Stimulated activated CD4-positive, alpha-beta T cell treated with anti-CD3 and anti-CD28 coated beads, TNF-alpha, amount 100 ng/mL, for 4 hours (primary cell): ENCODE measurements at places on chromosomes 5 and 9.
A peak's percentile ranks its signal among the peaks of the same experiment; 100 is the strongest.

DNA sequence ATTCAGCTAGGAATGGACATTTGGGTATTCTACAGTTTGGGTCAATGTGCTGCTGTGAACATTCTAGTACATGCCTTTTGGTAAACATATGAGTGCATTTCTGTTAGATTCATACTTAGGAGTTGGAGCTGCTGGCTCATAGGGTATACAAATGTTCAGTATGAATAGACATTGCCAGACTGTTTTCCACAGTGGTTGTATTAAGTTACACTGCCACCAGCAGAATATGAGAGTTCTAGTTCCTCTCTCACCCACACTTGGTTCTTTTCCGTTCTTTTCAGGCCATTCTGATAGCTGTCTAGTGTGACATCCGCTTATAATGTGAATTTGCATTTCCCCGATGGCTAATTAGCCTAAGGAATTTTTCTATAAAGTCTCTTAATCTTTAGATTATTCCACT is 25.0 kb downstream of the STOM start:
- DNase-seq, result no peak

GRCh38 chr5:68303038-68303738 is 87.6 kb downstream of the PIK3R1 start:
- DNase-seq, result no peak

GRCh38 chr5:36870399-36871040 is 6.0 kb upstream of the NIPBL start:
- DNase-seq, result no peak

DNA sequence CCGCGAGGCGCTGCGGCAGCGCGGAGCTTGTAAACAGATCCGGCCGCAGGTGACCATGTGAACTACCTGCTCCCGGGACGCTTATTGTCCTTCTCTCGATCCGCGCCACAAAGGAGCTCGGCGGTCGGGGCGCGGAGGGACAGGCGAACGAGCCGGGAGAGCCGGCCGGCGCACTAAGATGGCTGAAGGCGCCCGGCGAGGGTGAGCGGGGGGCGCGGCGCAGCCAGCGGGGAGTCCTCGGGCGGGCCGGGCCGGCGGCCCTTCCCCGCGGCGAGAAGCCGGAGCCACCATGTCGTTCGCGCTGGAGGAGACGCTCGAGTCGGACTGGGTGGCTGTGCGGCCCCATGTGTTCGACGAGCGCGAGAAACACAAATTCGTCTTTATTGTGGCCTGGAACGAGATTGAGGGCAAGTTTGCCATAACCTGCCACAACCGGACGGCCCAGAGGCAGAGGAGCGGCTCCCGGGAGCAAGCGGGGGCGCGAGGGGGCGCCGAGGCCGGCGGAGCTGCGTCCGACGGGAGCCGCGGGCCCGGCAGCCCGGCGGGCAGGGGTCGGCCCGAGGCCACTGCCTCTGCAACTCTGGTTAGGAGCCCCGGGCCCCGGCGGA is 535 bp downstream of the JMY start:
- peak; percentile 18 for DNase-seq

- DNase-seq, result no peak
Observed at GRCh38 chr9:74120470-74120869, 376.7 kb upstream of the RORB start.

DNA sequence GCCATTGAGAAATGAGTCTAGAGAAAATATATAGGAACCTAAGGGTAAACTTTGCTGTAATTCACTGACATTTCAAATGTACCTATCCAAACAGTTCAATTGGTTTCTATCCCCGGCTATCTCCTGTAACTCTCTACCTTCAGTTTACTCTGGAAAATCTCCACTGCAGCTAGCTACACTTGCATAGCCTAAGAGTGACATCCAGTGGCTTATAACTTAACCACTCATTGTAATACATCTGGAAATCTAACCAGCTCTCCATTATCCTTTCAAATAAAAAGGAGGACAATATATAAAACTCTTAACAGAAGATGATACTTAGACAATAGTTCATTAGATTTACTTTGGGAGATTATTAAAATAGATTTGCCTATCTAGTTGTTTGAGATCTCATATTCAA is 35.3 kb upstream of the SPDL1 start:
- DNase-seq, result no peak

DNA sequence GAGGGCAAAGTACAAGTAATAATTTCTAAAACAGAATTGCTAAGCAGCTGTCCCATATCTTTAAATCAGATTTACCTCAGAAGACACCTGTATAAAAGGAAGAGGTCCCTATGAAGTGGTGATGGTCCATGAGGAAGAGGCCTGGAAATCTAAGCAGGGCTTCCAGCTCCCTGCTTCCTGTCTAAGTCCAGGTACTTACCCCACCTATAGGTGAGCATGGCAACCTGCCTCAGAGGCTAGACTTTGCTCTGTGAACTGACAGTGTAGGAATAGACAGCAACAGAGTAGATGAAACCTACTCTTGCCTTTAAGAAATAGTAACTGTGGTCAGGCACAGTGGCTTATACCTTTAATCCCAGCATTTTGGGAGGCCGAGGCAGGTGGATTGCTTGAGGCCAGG is 55.8 kb upstream of the ARRDC3 start:
- no peak for DNase-seq

DNA sequence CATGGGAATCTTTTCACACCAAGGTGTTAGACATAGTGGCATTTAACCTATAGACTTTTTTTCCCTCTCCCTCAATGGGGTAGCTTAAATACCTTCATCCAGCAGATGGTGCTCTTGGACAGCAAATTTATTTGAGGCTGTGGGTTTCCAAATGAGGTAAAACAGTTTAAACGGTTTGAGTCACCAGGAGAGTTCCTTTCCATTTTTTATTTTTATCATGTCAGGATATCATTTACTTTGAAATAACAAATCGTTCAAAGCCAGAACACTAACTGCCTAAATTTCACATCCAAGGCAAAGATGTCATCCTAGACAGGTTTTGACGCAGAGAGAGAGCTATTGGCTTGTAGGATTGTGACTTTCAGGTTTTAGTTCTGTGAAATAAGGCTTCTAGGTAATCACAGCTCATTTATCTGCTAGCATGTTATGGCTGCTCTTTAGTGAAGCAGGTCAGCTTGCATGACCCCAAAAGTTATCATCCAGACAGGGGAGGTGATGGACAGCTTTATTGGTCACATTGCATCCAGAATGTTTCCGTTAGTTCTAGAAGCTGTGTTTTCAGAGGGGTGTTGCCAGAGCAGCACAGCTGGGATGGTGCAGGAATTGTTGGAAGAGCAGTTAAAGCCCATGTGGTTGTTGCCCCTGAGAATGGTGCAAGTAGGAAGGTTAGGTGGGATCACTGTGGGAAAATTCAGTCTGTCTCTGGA is 69.8 kb downstream of the KDM4C start:
- no peak for DNase-seq

DNA sequence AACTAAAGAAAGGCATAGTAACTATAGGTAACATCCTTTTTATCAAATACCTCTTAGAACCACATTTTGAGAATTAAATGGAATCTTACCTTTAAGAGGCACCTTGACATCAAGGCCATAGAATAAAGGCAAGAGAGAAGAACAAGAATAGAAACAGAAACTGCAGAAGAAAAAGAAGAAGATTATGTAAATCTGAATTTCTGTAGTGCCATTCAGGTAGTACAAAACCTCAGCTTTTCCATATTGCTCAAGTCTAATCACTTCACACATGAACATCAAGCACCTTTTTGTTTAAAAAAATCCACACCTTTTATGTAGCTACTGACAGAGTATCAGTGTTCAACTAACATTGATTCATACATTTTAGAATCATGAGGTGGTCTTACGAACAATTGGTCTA is 91.8 kb upstream of the DPYSL3 start:
- DNase-seq, result no peak

DNA sequence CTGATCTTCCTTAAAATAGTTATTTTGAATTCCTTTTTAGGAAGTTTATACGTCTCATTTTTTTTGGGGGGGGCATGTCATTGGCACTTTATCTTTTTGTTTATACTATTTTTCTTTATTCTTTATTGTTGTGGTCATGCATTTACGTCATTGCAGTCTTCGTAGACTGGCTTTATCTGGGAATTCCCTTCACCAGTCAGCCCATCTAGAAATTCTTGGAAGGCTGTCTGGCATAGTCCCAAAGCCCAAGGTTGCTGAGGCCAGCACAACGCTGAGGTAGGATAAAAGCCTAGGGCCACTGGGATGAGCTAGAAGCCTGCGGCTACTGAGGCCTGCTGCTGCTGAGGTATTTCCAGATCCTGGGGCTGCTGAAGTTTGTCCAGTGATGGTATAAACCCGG is 121.5 kb downstream of the ISOC1 start:
- no peak for DNase-seq

DNA sequence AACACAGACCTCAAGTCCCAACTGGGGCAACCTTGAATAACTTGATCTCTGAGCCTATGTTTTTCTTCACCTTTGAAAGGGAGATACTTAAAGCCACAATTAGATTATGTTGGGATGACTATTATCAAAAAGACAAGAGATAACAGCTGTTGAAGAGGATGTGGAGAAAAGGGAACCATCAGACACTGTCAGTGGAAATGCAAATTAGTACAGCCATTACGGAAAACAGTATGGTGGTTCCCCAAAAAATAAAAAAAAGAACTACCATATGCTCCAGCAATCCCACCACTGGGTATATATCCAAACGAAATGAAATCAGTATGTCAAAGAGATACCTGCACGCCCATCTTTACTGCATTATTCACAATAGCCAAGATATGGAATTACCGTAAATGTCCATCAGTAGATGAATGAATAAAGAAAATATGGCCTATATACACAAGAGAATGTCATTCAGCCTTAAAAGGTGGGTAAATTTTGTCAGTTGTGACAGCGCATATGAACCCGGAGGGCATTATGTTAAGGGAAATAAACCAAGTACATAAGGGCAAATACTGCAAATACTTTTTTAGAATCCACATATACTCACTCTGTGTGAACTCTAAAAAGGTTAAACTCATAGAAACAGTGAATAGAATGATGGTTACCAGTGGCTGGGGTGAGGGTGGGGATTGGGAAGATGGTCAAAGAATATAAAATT is 12.7 kb downstream of the FAT2 start:
- DNase-seq, result no peak

DNA sequence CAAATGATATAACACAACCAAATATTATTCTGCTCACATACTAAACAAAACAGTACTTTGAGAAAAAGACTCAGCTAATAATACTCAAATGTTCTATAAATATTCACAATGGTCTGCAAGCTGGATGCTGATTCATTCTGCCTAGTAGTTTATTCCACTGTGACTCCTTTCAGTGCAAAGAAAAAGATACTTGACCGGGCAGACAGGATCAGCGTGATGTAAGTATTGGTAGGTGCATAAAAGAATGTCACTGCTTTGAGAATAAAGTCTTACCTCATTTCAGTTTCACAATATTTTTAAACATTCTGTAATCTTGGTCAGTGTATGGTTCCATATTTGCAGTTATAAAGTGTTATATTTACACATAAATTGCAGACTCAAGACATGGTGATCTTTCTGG is 223.0 kb upstream of the NUDT12 start:
- no peak for DNase-seq

GRCh38 chr9:7963026-7963425 is 163.4 kb upstream of the DMAC1 start:
- no peak for DNase-seq

DNA sequence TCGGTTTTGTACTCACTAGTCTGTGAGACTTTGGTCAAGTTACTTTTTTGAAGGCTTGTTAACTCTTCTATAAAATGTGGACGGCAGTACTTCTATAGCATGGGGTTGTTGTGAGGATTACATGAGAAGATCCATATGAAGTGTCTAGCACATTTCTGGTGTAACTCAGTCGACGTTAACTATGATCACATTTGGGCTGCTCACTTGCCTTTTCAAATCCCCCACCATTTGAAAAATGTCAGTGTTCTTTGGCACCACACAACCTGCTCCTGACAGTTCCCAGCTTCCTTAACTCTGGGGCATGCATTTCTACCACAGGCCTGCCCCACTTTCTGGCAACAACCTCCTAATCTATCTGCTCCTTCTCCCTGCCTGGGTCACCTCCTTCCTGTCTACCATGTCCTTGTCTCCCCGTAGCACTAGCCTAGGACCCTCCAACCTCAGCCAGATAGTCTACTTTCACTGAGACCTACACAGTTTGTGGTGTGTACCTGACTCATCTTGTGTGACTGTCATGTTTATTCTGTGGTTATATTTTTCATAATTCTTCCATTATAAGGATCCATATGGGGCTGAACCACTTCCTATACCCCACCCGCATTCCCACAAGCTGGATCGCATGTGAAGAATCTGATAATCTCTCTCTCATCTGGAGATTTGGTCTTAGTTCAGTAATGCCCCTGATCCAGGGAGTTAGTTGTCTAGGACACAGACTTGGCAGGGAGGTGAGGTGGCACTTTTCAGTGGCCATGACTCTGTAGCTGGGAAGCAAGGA is 30.2 kb upstream of the BASP1 start:
- no peak for DNase-seq

- no peak for DNase-seq
Observed at GRCh38 chr5:135477613-135478066, 25.5 kb upstream of the TIFAB start.

- DNase-seq, result no peak
Observed at GRCh38 chr9:123599781-123600180, 243.8 kb downstream of the CRB2 start.

- DNase-seq, result no peak
Observed at GRCh38 chr5:173786286-173787187, 101.6 kb upstream of the CPEB4 start.

DNA sequence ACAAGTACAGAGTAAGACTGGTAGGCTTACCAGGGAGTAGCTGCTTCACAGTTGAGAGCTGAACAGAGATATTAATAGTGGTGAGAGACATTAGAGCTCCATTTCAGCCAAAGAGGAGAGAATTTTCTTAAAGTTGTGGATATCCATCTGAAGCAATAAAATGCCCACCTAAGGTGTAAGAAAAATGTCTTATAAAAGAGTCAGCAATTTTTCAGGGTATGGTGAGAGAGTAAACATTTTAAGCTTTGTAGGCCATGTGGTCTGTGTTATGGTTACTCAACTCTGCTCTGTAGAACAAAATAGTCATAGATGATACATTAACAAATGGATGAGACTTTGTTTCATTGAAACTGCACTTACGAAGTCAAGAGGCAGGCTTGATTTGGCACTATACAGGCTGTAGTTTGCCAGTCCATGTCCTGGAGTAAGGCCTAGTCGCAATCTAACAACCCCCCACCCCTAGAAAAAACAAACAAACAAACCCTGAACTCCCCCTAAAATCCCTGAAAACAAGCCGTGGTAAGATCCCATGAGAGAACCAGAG is 945.4 kb upstream of the SEMA6A start:
- no peak for DNase-seq

GRCh38 chr5:178273665-178274541 is 41.3 kb upstream of the PHYKPL start:
- DNase-seq, result no peak
